Stimulated activated memory B cell treated with anti-CD40 and anti-IgM and Interleukin-4, amounts not matched to agents 10 μg/mL and 1 μg/mL and 100 μg/mL, for 72 hours (primary cell): ENCODE measurements at places on chromosomes 7 and 10.
A peak's percentile ranks its signal among the peaks of the same experiment; 100 is the strongest.

- ATAC-seq = no peak
Measured at GRCh38 chr10:53005612-53006345, 233.2 kb upstream of the MBL2 start.

- ATAC-seq = no peak
Measured at GRCh38 chr10:119776536-119776935, 50.7 kb downstream of the INPP5F start.

- no peak for ATAC-seq
Measured at GRCh38 chr10:81876253-81877077, 1.5 kb downstream of the NRG3 start.

DNA sequence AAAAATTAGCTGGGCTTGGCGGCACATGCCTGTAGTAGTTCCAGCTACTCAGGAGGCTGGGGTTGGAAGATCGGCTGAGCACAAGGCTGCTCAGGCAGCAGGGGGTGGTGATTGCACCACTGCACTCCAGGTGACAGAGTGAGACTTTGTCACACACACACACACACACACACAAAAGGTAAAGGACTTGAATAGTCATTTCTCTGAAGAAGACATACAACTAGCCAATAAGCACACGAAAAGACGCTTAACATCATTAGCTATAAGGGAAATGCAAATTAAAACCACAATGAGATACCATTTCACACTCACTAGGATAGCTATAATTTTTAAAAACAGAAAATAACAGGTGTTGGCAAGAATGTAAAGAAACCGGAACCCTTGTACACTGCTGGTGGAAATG, 48.6 kb downstream of the HIP1 start:
- no peak for ATAC-seq

DNA sequence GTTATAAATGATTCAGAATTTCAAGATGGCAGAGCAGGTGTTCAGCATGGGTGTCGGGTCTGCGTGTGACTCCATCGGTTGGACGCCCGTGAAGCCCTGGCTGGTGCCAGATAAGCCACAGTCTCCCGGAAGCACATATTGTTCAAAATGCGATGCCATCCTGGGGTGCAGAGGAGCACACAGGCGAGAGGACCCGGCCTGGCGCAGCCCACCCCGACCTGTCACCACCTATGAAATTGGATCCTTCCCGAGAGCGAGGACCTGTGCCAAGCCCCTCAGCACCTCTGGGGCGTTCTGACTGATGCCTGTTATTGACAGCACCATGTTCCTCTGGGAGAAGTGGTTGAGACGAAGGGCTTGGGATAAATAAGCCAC, 110.1 kb downstream of the ACTR3B start:
- ATAC-seq = no peak

GRCh38 chr10:84397735-84398144, 69.4 kb downstream of the CCSER2 start:
- ATAC-seq = no peak

DNA sequence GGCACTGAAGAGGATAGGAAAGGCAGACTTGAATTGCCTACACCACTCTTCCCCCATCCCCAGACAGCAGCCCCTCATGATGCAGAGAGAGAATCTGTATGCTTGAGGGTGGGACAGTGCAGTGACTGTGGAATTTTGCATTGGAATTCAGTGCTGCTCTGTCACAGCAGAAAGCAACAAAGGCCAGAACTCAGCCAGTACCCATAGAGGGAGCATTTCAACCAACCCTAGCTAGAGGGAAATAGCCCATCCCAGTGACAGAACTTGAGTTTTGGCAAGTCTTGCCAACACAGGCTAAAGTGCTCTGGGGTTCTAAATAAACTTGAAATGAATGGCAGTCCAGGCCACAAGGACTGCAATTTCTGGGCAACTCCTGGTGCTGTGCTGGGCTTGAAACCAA, 80.4 kb downstream of the TES start:
- no peak for ATAC-seq

GRCh38 chr7:79934727-79935126, 199.9 kb upstream of the GNAI1 start:
- ATAC-seq = no peak

- no peak for ATAC-seq
Measured at GRCh38 chr10:99582255-99582770, 37.9 kb downstream of the SLC25A28 start.

DNA sequence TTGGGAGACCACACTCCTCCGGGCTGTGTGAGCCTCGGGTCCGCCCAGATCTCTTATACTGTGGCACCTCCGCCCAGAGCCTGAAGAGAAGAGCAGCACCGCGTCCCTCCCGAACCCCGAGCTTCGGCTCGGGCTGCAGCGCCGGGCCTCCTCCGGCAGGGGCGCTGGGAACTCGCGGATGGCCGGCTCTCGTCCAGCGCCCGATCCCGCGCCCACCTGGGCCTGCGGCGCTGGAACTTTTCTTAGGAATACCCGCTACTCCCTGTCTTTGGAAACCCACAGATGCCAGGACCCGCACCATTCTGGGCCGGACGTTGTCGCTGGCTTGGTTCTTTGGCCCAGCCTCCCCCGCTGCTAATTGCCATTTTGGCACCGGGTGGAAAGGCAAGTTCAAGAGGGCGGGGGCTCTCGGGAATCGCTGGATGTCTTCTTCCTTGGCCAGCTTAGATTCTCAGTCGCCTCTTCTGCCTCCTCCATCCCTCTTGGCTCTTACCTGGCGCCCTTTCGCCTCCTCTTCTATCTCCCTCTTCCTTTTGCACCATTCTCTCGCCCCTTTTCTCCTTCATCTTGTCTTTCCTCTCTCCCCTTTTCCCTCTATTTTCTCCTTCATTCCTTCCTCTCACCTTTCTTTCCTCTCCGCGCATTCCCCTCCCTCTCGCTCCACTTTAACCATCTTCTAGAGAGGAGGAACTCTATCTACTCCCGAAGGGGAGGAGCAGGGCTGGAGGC, 2.1 kb upstream of the SORCS3 start:
- ATAC-seq = no peak

DNA sequence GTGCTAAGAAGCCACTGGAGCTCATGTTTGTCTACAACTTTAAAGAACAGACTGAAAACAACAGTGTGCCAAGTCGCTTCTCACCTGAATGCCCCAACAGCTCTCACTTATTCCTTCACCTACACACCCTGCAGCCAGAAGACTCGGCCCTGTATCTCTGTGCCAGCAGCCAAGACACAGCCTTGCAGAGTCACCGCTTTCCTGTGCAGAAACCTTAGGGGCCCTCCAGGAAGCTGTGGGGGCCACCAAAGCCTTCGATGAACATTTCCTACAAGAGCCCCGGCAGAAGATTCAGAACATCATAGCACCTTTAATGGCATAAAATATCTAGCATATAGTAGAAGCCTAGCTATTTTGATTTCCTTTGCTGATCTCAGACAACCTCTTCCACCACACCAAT, 88.0 kb upstream of the PRSS58 start:
- ATAC-seq = no peak

GRCh38 chr7:117949232-117949631, 76.0 kb upstream of the CTTNBP2 start:
- no peak for ATAC-seq

DNA sequence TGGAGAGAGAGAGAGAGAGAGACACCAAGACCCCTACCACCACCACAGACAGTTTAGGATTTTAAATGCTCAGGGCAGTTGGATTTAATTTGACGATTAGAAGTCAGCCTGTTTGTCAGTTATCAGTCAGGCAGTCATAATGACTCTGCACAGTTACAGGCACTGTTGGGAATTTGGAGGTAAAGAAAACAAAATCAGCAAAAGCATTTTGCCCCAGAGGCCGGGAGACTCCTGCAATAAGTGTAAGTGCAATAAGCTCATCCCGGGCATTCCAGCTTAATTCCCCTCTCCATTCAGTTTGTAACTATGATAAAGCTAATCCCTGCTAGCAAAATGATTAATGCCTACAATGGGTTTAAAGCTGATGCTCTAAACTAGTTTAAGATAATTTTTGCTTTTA, 13.5 kb downstream of the SEMA3C start:
- no peak for ATAC-seq

- ATAC-seq = no peak
Measured at GRCh38 chr7:4556868-4557793, 125.0 kb upstream of the FOXK1 start.

DNA sequence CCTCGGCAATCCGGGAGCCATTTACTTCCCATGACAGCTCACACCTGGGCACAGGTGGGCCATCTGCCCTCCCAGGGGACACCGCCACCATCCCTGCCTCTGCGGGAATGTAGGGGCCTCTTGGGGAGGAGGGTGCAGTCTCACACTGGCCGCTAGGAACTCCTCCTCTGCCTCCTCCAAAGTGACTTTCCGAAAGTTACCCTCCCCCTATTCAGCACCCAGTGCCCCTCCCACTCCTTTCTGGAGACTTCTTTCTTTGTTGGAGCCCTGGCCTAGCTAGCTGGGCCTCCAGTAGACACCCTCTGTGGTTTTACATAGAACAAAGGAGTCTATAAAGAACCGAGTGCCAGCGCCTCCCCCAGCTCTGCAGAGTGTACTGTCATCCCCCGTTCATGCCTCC, 45.8 kb upstream of the MNX1 start:
- no peak for ATAC-seq

GRCh38 chr7:101586078-101586905, 42.8 kb downstream of the MYL10 start:
- ATAC-seq = no peak

- ATAC-seq = no peak
Measured at GRCh38 chr10:43983856-43984271, 335.2 kb upstream of the ZNF32 start.

GRCh38 chr7:7051206-7051877, 131.0 kb upstream of the C1GALT1 start:
- ATAC-seq = peak; percentile 83

DNA sequence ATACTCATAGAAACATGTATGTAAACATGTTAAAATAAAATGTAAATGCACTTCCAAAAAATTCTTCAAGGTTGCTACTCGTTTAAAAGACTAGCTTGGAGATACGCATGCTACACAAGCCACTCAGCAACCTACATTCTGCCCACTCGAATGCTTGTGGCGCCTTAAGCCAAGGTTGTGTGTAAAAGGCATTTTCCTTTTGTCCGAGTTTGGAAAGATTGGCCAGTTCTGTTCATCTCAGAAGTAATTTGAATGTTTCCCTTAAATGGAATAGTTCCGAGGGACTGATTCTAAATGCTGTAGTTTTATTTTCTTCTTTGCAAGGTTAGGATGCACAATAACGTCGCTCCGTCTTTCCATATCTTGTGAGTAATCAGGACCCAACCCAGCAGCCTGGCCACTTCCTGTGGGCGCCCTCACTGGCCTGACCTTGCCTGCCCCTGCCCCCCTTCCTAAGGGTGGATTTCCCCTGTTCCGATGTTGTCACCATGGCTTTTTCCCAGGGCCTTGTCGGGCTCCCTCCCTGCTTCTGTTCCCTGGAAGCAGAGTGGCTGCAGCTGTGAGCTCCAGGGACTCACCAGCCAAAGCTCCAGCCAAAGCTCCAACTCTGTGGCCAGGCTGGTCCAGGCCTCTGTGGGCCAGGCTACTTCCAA, 70.6 kb downstream of the PTPRE start:
- ATAC-seq = no peak

- ATAC-seq = no peak
Measured at GRCh38 chr7:98884416-98884815, 6.1 kb downstream of the TRRAP start.

GRCh38 chr7:95867309-95867708, 95.0 kb downstream of the DYNC1I1 start:
- ATAC-seq = peak; percentile 35

DNA sequence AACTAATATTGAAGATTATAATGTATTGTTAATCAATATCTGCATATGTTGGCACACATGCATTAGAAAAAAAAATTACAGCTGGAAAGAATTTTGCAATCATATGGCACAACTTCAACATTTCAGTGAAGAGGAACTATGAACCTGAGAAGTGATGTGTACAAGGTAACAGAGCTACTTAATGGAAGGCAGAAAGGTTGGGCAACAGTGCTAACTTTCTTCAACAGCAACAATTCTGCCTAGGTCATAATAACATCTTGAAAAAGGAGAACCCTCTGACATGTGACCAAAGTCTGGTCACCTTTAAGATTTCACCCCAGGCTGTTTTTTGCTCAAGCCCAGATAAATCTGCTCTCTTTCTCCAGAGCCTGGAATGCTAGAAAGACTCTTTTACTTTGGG, 47.9 kb upstream of the SKAP2 start:
- ATAC-seq = no peak

DNA sequence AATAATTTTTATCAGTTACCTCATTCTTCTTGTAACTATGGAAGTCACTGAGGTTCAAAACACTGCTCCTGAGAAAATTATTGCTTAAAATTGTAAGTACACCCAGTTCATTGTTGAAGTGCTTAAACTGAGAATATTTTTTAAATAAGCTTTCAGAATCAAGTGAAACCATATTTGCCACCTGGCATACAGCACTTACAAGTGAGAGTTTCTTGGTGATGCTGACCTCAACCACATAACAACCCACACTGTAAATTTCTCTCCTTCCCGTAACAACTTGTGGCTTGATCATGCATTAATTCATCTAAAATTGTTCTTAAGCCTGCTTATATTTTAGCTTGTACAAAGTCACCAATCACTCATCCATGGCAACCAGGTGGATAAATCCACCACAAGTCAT, 34.0 kb downstream of the IMMP2L start:
- ATAC-seq = peak; percentile 66

GRCh38 chr10:113022265-113022664, 72.2 kb downstream of the TCF7L2 start:
- ATAC-seq = no peak

DNA sequence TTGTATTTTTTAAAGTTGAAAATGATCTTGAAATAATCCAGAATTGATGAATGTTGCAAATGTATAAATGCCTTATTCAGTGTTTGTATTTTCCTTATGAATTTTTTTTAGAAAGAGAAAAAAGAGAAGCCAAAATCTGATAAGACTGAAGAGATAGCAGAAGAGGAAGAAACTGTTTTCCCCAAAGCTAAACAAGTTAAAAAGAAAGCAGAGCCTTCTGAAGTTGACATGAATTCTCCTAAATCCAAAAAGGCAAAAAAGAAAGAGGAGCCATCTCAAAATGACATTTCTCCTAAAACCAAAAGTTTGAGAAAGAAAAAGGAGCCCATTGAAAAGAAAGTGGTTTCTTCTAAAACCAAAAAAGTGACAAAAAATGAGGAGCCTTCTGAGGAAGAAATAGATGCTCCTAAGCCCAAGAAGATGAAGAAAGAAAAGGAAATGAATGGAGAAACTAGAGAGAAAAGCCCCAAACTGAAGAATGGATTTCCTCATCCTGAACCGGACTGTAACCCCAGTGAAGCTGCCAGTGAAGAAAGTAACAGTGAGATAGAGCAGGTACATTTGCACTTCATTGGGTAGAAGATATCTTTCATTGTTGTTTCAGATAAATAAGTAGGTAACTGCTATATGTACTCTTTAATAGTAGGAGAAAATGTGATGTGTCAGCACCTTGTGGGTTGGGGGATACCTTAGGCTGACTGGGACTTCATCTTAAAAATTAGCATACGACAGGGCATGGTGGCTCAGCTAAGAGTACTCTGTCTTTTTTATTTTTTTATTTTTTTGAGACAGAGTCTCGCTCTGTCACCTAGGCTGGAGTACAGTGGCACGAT, 3.9 kb downstream of the DDX21 start:
- no peak for ATAC-seq

- no peak for ATAC-seq
Measured at GRCh38 chr10:3631701-3632330, 153.2 kb downstream of the KLF6 start.

- ATAC-seq = no peak
Measured at GRCh38 chr7:139822855-139823254, 6.2 kb upstream of the TBXAS1 start.

GRCh38 chr7:73606801-73607691, 17.3 kb downstream of the MLXIPL start:
- peak; percentile 67 for ATAC-seq

GRCh38 chr10:101993651-101994200, 62.2 kb downstream of the ARMH3 start:
- no peak for ATAC-seq

- ATAC-seq = no peak
Measured at GRCh38 chr7:158590181-158590530, 2.5 kb upstream of the PTPRN2 start.
